SW480 (cell line): ENCODE measurements at places on chromosomes 7 and 10.
A peak's percentile ranks its signal among the peaks of the same experiment; 100 is the strongest.

DNA sequence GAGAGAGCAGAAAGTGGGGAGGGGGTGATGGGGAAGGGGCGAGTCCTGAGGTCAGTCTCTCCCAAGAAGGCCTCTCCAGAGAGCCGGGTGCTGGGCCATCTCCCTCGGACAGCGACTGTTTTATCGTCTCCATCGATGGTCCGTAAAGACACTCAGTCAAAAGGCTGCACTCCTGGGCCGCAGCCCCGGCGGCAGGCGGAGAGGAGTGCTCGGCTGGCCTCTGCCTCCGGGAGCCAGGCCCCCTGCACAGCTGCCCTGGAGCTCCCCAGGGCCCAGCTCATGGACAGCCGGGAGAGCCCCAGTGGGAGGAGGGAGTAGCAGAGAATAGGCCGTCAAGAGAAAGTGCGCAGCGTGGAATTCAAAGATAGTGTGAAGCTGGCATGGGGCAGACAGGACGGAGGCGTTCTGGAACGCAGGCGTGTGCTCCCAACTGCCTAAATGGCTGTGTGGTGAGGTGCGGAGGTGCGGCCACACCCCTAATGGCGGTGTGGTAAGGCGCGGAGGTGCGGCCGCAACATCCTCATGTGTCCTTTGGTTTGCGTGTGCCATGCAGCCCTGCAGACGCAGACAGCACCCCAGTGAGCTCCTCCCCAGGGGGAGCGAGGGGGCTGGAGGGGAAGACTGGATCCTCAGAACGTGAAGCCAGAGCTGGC is 477.5 kb upstream of the FOXK1 start:
- peak; percentile 29 for DNase-seq

- DNase-seq = no peak
Observed at GRCh38 chr7:157046681-157047080, 36.2 kb upstream of the MNX1 start.

GRCh38 chr7:159253657-159254056 is 109.0 kb upstream of the VIPR2 start:
- no peak for DNase-seq

GRCh38 chr10:50464004-50464409 is 159.7 kb downstream of the SGMS1 start:
- DNase-seq = no peak

DNA sequence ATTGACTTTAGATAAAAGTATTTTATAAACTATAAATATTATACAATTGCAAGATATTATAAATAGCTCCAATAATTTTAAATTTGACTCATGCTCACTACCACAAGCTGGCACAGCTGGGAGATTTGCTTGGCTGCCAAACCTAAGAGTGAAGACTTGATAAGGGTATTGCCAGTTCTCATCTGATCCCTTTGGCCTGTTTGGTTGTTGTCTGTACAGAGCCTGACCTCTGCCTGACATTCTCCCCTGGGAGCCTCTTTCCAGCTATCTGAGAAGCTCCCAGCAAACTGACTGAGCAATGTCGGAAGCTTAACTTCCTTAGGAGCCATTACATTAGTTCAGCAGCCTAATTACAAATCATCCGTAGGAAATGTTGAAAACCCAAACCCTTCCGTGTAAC is 10.2 kb upstream of the LMOD2 start:
- no peak for DNase-seq

DNA sequence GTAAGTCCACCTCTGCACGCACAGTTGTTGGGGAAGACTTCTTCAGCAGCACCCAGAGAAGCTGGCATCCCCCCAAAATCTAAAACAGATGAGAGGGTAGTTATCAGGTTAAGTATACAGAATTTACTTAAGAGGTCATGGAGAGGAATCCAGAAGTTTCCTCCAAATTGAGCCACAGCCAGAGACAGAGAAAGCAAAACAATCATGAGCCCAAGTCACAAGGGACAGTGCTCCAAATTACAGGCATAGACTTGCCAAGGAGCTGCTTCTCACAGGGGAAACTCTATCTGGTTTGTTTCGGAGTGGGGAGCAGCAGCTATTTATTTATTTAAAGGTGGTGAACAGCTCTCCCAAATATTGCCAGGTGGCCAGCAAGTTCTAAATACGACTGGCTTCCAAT is 308.4 kb downstream of the SKIDA1 start:
- no peak for DNase-seq

DNA sequence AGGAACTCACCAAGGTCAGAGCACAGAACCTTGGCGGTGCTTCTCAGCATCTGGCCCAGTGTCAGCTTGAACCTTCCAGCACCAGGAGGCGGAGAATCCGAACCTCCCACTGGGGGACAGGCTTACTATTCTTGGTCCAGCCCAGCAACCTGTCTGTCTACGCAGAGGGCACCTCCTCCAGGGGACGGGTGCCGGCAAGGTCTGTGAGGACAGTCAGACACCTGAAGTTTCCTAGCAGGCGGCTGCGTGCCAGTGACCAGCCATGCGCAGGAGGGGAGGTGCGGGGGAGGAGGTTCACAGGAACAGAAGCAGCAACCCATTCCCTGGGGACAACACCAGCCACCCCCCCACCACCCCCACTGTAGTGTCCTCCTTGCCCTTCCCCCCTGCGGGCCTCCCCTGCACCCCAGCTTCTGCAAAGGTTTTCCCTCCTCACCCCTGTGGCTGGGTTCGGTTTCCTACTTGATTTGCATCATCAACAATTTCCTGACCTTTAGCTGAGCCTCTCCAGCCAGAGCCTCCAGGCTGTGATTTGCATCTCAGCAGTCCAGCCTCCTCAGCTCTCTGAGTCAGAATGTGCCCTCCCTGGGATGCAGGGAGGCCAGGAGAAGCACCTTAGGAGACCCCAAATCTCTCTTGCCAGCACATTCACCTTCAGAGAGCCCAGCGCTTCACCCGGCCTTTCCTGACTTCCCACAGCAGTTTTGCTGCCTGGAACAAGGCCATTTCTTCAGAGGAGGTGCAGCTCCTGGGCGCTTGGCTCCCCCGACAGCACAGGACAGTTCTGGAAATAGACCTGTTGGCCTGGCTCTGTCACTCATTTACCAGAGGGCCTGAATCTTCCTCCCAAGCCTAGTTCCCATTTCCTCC is 107.5 kb upstream of the NPS start:
- DNase-seq = no peak

DNA sequence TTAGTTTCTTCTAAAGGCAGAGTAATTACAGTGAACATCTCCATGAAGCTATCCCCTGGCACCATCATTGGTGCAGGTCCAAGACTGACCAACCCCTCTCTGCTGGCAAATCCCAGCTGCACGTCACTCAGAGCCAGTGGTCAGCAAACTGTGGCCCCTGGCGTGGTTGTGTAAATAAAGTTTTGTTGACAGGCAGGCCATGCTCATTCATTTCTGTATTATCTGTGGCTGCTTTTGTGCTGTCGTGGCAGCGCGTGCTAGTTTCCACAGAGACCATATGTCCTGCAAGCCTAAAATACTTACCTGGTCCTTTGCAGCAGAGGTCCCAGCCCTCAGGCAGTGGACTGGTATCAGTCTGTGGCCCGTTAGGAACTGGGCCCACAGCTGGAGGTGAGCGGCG is 117.6 kb upstream of the NPS start:
- DNase-seq = no peak

- no peak for DNase-seq
Observed at GRCh38 chr10:133394801-133395221, 854 bp downstream of the MTG1 start.

GRCh38 chr10:81136261-81136660 is 598.6 kb downstream of the SH2D4B start:
- DNase-seq = no peak

- DNase-seq = peak; percentile 48
Observed at GRCh38 chr7:44309271-44310091, 15.9 kb downstream of the CAMK2B start.

DNA sequence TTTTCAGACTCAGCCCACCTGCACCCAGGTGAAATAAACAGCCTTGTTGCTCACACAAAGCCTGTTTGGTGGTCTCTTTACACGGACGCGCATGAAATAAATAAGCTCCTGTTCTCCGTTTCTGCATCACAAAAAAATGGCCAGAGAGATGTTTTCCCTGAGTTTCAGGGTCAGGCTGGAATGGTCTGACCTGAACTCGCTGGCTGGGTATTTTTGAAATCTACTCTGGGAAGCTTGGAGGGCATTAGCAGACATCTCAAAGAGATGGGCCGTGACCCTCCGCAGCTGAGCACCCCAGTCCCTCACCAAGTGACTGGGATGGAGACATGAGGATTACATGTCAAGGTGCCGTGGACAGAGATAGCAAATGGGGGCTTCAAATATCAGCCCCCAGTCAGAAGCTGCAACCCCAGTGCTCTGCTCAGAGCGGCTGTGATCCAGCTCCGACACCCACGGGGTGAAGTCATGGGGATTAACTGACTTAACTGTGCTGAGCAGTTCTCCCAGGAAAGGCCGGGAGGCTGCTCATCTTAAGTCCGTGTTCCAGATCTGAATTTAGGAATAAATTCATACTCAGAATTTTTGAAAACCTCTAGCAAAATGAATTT is 22.3 kb downstream of the CALML5 start:
- DNase-seq = no peak

DNA sequence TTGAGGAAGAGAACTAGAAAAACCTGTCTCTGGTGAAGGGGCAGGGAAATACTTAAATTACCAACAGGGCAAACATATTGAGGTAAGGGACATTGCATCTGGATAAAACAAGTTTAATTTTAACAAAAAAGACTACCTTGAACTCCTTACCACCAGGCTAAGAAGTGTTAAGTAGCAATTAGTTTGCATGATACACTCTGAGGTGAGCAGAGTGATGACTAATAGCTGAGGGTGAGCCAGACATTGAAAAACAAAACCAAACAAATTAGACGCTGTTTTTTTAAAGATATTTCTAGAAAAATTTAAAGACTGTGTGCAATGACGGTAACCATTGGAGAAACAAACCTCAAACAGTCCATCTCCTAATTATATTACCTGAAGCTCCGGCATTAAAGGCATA is 105.9 kb downstream of the ANKRD7 start:
- no peak for DNase-seq

- no peak for DNase-seq
Observed at GRCh38 chr7:44764081-44764480, 15.4 kb downstream of the ZMIZ2 start.

DNA sequence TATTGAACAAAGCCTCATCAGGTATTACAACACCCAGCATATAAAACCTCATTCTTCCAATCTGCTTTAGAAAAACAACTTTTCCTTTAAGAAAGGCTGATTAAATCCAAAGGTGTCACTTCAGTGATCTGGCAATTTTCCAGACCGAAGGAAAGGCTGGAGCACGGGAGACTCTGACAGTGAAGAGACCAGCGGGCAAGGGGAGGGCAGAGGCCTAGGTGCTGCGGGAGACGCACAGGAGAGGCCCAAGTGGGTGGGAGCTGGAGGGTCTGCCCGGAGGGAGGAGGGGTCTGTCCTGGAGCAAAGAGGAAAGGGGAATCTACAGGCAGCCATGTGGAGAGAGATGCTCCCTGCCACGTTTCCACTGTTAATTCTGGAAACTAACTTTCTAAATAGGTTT is 24.3 kb upstream of the PPP2R2D start:
- no peak for DNase-seq

- no peak for DNase-seq
Observed at GRCh38 chr10:97390091-97390490, 11.0 kb downstream of the RRP12 start.

DNA sequence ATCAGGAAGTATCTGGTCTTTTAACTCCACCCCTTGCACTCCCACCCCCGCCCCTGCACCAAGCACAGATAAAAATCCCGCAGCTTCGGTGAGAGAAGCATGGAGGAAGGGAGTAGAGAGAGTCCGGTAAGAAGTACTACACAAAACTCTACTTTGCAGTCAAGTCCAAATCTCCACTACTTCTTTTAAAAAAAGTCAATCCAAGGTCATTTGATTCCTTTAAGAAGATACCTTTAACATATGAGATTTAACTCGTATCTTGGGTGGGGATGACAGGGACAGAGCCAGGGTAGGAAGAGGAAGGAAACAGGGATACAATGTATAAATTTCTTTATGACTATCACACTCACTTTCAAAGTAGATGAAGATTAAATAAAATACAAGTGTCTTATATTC is 132.1 kb downstream of the NRBF2 start:
- DNase-seq = peak; percentile 64

- peak; percentile 70 for DNase-seq
Observed at GRCh38 chr10:68231106-68231816, 652 bp downstream of the ATOH7 start.

DNA sequence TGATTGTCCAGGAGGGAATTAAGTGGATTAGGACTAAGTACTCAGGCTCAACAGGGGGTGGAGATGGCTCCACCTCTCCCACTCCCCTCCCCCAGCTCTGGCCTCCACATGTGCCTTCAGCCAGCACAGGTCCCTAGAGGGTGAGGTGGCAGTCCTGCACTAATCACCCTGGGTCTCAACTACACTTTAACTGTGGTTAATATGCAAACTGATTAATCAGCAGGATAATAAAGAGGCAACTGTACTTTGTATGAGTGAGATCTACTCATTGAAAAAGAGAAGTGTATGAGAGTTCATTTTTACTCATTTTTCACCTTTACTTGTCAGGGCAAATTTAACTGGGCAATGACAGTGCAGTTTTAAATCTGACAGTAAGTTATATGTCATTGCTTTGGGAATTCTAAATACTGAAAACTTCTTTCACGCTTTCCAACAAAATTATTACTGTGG is 223.8 kb upstream of the CCDC6 start:
- no peak for DNase-seq

GRCh38 chr10:43234471-43235041 is 32.3 kb downstream of the RASGEF1A start:
- no peak for DNase-seq

- DNase-seq = no peak
Observed at GRCh38 chr7:121187222-121187621, 141.6 kb upstream of the WNT16 start.

DNA sequence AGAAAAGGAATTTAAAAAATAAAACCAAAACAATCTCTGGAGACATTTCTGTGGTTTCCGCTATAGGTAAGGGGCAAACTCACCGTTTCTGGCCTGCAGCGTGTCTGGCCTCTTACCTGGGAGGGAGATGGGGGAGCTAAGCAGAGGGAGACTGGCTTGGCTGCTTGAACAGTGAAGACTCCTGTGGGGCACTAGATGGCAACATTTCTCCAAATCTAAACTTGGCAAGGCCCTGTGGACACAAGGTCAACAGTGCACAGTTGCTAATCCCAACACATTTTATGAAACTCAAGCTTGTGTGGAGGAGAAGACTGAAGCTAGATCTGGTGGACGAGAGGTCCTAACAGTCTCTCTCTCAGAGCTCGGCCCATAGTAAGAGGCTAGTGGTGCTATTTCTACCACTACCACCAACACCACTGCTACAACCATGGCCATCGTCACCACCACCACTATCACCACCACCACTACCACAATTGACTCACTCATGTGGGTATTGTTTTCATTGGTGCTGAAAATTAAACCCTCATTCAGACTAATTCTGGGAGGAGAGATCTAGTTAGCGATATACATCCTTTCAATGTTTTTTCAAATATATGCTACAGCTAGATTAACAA is 28.4 kb upstream of the CDHR3 start:
- DNase-seq = peak; percentile 70

DNA sequence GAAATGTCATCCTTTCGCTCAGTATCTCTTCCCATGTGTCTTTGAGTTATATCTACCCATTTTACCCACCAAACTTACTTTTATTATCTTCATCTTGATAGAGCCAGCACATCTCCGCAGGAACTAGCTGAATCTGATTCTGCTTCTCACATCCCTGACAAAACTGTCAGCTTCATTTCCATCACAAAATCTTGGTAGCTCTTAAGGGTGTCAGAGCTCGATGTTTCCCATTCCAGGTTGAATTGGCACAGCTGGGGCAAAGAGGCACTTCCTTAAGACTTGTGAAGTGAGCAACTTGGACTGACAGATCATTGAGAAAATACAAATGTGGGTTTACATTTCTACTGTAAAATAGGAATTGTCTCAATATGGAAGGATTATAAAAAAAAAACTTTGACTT is 434.5 kb downstream of the SUGCT start:
- no peak for DNase-seq

GRCh38 chr10:131727560-131727959 is 173.2 kb upstream of the PPP2R2D start:
- DNase-seq = no peak
